Stimulated activated CD4-positive, alpha-beta T cell treated with anti-CD3 and anti-CD28 coated beads, Interleukin-1b, Interleukin-23, amount 100 ng/mL, for 1 hour (primary cell): ENCODE measurements at places on chromosomes 11 and 22.

- no peak for DNase-seq
These were observed 16.3 kb downstream of the SPTY2D1 start for GRCh38 chr11:18617688-18618341.

DNA sequence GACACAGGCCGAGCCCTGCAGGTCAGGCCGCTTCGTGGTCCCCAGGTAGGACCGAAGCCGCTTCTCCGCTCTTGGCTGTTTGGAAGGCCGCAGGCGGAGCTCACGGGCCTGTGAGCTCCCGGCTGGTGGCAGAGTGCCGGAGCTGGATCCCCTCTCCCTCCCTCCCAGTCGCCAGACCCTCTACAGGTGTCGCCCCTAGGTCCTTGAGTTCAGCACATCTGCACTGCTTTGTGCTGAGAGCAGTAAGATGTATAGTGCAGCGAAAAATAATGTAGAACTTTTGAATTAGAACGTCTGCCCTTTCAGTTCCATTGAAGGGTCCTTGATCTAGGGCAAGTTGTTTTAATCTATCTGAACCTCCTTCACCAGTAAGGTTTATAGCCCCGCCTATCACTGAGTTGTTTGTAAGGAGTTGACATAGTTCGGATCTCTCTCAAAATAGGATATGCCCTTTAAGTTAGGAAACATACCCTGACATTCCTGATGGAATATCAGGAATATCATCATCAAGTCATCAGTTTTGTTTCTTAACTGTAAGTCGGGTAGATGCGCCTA lies 419 bp downstream of the ANKRD49 start:
- DNase-seq, result no peak

GRCh38 chr11:6229911-6230310 lies 4.5 kb downstream of the FHIP1B start:
- DNase-seq, result no peak

GRCh38 chr11:130776061-130776419 lies 140.2 kb downstream of the SNX19 start:
- DNase-seq, result no peak

DNA sequence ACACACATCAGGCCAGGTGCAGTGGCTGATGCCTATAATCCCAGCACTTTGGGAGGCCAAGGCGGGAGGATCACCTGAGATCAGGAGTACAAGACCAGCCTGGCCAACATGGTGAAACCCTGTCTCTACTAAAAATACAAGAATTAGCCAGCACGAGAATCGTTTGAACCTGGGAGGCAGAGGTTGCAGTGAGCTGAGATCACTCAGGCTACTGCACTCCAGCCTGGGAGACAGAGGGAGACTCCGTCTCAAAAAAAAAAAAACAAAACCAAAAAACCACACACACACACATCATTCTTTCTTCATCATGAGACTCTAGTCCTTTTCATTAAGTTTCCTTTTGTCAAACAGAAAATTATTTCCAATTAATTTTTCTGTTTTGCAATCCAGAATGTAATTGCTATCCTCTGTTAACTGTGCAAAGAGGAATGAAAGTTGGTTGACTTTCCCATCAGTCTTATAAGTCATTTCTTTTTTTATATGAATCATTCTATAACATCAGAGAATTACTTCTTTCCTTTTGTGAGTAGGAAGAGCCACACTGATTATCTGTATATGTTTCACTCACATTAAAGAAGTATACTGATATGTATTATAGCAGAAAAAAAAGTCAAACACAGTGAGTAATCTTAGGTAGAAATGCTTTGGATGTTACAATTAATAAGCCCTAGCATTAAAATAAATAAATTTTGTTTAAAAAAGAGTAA lies 52.2 kb downstream of the HORMAD2 start:
- DNase-seq, result no peak

DNA sequence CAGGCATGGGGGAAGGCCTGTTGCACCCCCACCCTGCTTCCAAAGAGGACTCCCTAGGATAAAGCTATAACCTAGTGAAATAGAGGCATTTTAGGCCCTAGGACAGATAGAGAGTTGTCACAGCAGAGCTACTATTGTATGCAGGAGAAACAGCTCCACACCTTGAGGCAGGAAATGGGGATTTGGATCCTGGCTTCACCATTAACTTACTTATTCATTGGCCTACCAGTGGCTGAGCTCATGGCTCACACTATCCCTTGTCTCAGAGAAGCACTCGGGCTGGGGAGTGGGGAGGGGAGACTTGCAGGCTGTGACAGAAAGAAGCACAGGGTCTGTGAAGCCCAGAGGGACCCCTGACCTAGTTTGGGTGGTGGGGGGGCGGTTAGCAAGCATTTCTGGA lies 999 bp upstream of the PDE2A start:
- no peak for DNase-seq

DNA sequence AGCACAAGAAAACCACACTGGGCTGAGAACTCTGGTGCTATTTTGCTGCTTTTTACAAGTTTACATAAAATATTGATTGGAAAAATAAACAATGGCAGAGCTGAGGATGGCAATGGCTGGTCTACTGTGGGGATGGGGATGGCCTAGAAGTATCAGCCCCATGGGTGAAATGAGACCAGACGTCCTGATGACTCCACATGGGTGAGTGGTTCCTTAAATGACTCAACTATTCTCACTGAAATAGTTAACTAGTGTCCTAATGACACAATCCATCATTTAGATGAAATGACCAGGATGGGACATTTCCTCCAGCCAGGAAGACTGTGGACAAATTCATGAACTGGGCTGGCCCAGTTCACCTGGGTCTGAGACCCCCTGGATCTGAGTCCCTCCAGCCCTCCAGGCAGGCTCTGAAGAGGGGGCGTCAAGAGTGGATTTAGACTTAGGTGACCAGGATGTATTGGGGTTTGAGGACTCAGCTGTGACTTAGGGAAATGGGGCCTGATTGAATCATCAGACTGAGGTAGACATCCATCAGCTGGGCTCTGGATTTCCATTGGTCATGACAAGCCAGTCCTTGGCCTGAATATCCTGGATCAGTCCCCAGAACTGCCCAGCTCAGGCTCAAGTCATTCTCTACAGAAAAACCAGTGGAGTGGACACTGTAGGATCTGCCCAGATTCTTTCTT lies 98.2 kb upstream of the IGLL5 start:
- no peak for DNase-seq

DNA sequence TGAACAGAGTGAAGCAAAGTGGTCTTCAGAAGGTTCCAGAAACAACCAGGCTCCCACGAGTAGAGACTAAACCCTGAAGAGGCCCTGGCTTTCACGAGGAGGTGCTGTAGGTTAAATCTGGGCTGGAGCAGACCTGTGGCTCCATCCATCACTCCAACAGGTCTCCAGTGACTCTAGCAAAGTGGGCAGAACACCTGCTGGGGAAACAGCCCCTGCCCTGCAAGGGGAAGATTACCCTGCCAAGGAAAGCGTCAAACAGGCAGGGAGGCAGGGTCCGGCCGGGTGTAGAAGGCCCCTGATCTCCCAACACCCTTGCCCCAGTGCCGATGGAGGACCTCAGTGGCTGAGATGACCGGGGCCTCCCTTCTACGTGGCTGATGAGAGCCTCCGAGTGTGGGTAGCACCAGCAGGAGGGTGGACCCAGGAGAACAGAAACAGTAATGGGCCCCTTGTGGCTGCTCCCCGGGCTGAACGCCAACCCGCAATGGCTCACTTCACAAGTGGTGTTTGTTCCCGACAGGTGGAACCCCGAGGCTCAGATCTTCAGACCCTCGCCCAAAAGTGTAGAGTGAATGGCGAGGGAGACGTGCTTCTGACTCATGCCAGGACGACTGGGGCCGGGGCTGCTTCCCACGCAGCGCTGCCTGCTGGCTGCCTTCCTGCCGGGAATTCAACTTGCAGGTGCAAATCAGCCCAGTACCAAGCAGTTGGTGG lies 112.0 kb downstream of the SHANK2 start:
- no peak for DNase-seq

GRCh38 chr11:47545298-47545697 lies 7.6 kb downstream of the CELF1 start:
- no peak for DNase-seq
